Sigmoid colon (tissue), 7 donors: ENCODE measurements at places on chromosomes 5 and 9.
A peak's percentile ranks its signal among the peaks of the same experiment; 100 is the strongest.

GRCh38 chr5:57431759-57432158 is 50.9 kb downstream of the ACTBL2 start:
- DNase-seq: no peak

DNA sequence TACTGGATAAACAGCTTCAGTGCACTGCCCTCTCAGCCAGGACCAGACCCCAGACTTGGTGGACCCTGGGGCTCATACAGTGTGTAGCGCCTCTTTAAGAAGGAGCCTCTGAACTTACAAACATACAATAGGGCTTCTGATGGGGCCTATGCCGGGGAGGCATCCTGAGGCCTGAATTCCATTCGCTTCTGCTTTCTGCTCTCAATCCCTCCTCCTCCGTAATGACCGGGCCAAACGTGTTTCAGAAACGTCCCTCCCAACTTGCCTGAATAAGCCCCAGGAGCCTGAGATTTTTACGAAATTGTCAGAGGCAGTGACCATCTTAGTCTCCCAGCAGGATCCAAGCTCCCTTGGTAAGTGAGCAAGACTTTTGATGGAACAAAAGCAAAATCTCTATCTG is 128.1 kb upstream of the BOD1 start:
- no peak for DNase-seq

DNA sequence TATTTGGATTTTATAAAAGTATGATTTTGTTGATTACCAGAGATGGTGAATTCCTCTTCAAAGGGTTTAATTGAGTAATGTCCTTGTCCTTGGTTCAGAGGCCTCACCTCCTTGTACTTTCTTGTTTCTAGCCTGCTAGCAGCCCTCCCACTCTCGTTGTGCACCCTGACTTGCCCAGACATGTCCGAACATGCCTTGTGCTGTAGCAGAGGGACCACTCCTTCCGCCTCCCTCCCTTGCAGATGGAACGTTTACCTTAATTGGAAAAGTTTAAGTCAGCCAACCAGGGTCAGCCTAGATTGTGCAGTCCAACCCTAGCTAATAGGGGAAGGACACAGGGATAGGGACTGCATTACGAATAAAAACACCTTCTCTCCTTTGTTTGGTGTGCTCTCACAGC is 406.9 kb upstream of the NMUR2 start:
- no peak for DNase-seq

GRCh38 chr5:146600376-146600775 is 84.4 kb upstream of the GPR151 start:
- no peak for DNase-seq

- peak; percentile 56 for DNase-seq
Measured at GRCh38 chr5:1514027-1514818, 9.5 kb downstream of the LPCAT1 start.
